Muscle of arm (tissue), 14 donors: ENCODE measurements at places on chromosomes 13 and 19. TPM values are rescaled to one million over a fixed set of nuclear protein-coding genes. Genes with fewer than 3 reads are reported as not detected.

GRCh38 chr13:43268632-43269031 lies 245.2 kb downstream of the DNAJC15 start:
- no peak for DNase-seq

GRCh38 chr19:49971991-49972411 lies 11.0 kb upstream of the SIGLEC11 start:
- DNase-seq = no peak

The ADM5 gene
- polyA plus RNA-seq = 0.78 TPM

GRCh38 chr13:62595976-62596375 lies 1180.3 kb upstream of the PCDH20 start:
- DNase-seq = no peak

DNA sequence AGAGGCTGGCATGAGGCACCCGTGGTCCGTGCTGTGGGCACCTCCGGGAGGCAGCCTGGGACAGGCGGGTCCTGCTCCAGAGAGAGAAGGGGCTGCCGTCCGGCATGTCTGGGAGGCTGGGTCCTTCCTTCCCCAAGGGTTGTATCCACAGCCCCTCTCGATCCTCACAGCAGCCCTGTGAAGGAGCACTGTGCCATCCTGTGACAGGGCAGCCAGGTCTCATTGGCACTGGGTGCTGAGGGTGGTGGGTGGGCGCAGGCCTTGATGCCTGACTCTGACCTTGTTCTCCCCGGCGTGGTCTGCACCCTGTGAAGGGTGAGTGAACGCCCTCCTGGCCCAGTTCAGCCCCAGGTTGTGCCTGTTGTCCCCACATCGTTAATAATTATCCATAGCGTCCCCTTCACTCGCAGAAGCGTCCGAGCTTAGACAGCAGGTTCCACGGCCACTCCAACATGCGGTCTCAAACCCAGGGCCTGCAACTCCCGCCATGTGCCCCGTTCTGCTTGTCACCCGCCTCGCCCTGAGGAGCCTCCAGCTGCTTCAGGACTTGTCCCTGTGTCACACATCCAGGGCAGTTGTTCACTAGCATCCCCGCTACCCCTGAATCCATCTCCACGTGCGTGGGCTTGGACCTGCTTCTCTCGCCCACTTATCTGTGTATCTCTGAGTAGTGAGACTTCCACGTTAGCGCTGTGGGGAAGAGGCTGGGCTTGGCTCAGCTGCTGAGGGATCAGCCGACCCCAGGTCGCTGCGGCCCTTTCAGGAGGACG lies 10.6 kb downstream of the ATP11A start:
- no peak for DNase-seq

GRCh38 chr13:19959141-19959830 lies 759 bp downstream of the ZMYM2 start:
- DNase-seq = peak; percentile 55

DNA sequence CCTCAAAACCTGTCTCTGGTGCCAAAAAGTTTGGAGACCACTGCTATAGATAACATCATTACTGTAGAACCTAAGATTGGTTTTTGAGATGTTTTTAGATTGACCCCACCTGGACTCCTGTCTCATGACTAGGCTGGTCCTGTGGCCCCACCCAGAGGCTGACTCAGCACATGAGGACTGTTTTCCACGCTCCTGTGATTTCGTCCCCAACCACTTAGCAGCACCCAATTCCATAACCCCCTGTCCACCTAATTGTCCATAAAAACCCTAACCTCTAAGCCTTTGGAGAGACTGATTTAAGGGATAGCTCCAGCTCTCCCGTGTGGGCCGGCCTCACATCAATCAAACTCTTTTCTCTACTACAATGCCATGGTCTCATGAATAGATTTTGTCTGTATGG lies 25.6 kb upstream of the GAS6 start:
- no peak for DNase-seq

The ZNF497 gene
- polyA plus RNA-seq = 1.9 TPM

- DNase-seq = peak; percentile 81
These were observed 983 bp downstream of the ITM2B start for GRCh38 chr13:48233889-48234488.

The KIR2DL3 gene
- polyA plus RNA-seq = not detected

- no peak for DNase-seq
These were observed 13.8 kb downstream of the SPINT2 start for GRCh38 chr19:38277969-38278680.

- no peak for DNase-seq
These were observed 30.9 kb downstream of the ALOX5AP start for GRCh38 chr13:30766231-30766630.

DNA sequence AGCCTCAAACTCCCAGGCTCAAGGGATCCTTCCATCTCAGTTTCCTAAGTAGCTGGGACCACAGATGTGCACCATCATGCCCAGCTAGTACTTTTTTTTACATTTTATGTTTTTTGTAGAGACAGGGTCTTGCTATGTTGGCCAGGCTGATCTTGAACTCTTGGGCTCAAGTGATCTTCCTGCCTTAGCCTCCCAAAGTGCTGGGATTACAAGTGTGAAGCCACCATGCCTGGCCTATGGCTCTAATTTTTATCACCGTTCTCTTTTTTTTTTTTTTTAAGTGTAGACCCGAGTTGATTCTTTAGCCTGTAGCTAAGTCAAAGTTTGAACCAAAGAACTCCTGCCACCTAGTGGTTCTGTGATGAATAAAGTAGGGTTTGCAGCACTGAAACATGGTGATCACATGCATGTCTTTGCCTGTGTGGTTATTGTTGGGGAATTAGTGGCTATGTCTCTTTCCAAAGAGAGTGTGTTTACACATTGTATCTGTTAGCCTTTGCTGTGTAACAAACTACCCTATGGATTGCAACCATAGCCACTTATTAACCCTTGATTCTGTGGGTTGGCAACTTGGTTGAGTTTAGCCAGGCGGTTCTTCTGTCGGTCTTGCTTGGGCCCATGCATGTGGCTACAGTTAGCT lies 11.6 kb downstream of the NFILZ start:
- DNase-seq = no peak

The LIN37 gene
- 10.4 TPM for polyA plus RNA-seq

GRCh38 chr13:46679369-46680120 lies 117.4 kb downstream of the ESD start:
- DNase-seq = peak; percentile 67

The C1QTNF9 gene
- polyA plus RNA-seq = not detected

DNA sequence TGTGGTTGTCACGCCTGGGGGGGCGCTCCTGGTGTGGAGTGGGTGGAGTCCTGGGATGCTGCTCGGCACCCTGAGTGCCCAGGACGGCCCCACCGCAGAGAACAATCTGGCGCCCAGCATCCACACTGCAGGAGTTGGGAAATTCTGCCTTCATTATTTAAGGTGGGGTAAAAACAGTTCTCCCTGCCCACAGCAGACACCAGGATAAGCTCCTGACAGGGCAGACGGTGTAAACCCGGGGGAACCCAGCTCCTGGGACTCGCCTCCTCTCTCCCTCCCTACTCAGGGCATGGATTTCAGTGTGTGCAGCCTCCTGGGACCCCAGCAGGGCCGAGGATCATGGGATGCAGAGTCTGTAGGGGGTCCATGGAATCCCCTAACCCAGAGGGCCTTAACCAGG lies 7.7 kb upstream of the WDR18 start:
- no peak for DNase-seq

GRCh38 chr19:53091413-53092254 lies 11.6 kb downstream of the ZNF160 start:
- DNase-seq = no peak

GRCh38 chr13:50941146-50941545 lies 31.6 kb downstream of the RNASEH2B start:
- no peak for DNase-seq

DNA sequence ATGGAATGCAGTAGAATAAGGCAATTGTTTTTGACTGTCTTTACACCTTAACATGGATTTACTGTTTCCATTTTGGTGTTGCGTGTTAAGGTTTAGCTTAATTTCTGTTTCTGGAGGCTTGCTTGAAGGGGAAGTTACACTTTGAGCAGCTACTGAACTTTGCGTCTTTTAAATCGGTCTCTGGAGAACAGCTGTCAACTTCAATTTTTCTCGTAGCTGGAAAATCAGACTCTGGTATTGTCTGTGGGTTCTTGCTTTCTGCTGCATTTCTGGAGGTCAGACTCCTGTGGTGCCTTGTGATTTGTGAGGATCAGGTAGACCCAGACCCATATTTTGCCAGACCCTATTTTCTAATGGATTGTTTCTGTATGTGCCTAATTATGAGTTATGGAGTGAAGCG lies 146.7 kb downstream of the ATP8A2 start:
- no peak for DNase-seq

DNA sequence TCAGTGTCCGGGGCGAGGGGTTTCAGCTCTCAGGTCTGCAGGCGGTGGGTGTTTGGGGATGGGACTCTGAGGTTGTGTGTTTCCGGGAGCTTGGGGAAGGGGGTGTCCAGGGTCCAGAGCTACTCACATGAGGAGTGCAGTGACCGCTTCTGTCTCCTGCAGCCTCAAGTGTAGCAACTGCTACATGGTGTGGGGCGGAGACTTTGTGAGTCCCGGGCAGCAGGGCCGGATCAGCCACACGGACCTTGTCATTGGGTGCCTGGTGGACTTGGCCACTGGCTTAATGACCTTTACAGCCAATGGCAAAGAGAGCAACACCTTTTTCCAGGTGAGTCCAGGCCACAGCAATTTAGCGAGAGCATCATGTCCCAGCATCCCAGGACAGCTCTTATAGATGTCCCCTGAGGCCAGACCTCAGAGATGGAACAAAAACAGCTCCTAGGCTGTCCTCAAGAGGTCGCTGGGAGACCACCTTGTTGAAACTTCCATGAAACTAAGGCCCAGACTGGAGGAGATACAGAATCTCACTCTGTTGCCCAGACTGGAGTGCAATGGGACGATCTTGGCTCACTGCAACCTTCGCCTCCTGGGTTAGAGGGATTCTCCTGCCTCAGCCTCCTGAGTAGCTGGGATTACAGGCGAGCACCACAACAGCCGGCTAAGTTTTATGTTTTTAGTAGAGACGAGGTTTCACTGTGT lies 44.9 kb downstream of the RYR1 start:
- DNase-seq = no peak

DNA sequence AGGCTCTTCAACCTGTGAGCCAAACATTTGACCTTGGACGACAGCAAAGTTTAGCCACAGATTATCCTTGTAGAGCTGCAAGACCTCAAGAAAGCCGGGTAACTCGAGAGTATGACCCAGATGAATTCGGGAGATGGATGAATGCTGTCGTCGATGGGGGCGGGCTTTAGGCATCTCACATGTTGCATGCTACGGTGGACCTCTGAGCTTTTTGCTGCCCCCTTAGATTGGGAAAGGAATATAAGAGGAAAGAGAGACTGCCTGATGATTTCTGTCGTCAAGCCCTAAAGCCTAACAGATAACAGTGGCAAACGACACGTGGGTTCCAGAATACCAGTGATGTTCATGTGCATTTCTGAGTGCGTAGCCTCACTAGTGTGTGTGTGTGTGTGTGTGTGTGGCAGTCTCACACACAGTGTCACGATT lies 730 bp upstream of the ABCC4 start:
- no peak for DNase-seq

DNA sequence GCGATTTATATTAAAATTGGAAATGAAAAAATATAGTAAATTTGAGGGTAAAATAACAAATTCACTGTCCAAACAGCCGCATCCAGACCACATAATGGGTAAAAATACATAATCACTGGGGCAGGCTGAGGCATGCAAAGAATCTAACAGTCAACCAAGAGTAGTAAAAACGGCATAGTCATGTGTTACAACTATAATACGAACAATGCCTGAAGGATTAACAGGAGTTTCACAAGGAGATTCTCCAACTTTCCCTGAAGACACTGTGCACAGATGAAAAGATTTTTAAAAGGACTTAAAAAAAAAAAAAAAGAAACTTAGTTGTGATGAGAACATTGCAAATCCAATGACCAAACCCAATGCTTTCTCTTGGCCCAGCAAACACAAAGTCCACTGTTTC lies 20.4 kb upstream of the ATXN8OS start:
- DNase-seq = no peak

The C1QTNF9B gene
- 2.0 TPM for polyA plus RNA-seq

The CTXN1 gene
- 1.3 TPM for polyA plus RNA-seq

GRCh38 chr19:6312018-6312417 lies 21.4 kb downstream of the ACER1 start:
- DNase-seq = no peak

GRCh38 chr19:28482221-28482620 lies 730.7 kb downstream of the UQCRFS1 start:
- DNase-seq = no peak
